Mesenteric fat pad (tissue), 1 donor: ENCODE measurements at places on chromosomes 7 and 10. TPM values are rescaled to one million over a fixed set of nuclear protein-coding genes. Genes with fewer than 3 reads are reported as not detected.

GRCh38 chr10:37639200-37639599 lies 218.2 kb downstream of the ZNF248 start:
- DNase-seq = no peak

DNA sequence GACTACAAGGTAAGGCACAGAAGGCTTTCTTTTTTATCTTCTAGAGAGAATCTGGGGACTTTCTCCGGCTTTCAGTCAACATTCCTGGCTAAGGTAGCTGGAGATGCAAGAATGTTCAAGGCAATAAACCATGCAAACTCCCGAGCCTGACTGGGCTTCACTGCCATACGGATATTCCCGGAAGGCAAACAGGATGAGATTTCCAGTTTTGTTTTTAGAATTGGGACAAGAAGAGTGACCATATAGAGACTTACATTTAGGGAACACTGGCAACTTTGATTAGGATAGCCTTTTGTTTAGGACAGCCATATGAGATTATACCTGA lies 269 bp downstream of the CALD1 start:
- no peak for DNase-seq

- no peak for DNase-seq
Measured at GRCh38 chr7:98761225-98761624, 108.6 kb downstream of the TMEM130 start.

GRCh38 chr7:100208911-100209408 lies 10.8 kb upstream of the PVRIG start:
- no peak for DNase-seq

- no peak for DNase-seq
Measured at GRCh38 chr7:104034679-104035078, 45.2 kb upstream of the RELN start.

The OR2A14 gene
- not detected for total RNA-seq

The METTL27 gene
- total RNA-seq = 1.7 TPM
